Kidney epithelial cell (primary cell): ENCODE measurements at places on chromosomes 4 and X. TPM values are rescaled to one million over a fixed set of nuclear protein-coding genes. Genes with fewer than 3 reads are reported as not detected.

TRIM75 gene
- total RNA-seq, result not detected in 2 replicates

ANXA10 gene
- not detected in 2 replicates for total RNA-seq

GLUD2 gene
- total RNA-seq, result 0.55 and 0.92 TPM in 2 replicates

KCNIP4 gene
- total RNA-seq, result 4.7 and 5.5 TPM in 2 replicates

SPACA5 gene
- total RNA-seq, result not detected in 2 replicates

IDH3G gene
- total RNA-seq, result 80.6 and 84.0 TPM in 2 replicates

YY2 gene
- total RNA-seq, result 1.7 and 1.8 TPM in 2 replicates

CENPE gene
- 1.6 and 3.0 TPM in 2 replicates for total RNA-seq

- no peak for DNase-seq
Observed at GRCh38 chr4:108531461-108531860, 88.9 kb upstream of the RPL34 start.

- DNase-seq, result no peak
Observed at GRCh38 chrX:13790206-13791131, 26.4 kb downstream of the GPM6B start.

DNA sequence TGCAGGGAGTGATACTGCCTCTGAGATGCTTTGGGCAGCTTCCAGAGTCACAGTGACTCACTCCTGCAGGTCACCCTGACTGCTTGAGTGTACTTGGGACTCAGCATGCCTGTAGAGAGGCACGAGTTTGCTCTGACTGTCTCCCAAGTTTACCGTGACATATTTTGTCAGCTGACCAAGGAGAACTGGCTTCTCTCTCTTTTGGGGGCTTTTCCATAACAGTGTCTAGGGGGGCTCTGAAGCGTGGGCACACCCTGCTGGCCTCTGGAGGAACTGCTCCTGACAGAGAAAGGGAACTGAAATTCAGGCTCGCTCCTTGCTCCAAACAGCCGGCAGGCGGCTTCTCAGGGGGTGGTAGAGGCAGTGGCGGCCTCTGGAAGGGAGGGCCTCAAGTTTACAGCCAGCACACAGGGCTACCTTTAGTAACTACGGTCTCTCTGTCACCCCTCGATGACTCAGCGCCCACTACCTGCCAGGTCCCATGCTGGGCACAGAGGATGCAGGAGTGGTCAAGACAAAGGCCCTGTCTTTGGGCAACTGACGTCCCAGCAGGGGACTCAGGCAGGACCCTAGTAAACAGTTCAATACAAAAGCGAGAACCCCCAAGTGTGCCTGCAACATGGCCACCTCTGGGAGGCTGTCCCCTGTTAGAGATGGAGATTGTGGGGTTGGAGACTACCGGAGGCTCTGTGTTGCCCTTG, 17.8 kb downstream of the ZNF185 start:
- DNase-seq, result no peak

DNA sequence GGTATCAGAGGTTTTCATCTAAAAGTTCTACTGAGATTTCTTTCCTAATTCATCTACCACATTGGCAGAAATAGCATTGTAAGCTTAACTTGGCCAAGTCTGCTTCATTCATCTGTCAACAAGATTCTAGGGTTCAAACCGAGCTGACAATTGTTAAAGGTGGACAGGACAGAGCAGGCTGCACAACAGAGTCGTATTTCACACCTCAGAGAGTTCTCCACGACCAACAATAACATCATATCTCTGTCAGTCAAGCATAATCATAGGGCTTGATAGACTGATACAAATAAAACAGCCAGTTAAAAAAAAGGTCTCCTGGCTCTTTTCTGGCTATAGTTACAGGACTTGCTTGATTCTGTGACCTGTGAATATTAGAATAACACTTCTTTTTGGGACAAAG, 259.2 kb downstream of the COL25A1 start:
- no peak for DNase-seq

- DNase-seq, result no peak
Observed at GRCh38 chrX:39903937-39904336, 193.8 kb downstream of the BCOR start.

- no peak for DNase-seq
Observed at GRCh38 chr4:104436542-104436941, 58.2 kb downstream of the CXXC4 start.

- no peak for DNase-seq
Observed at GRCh38 chr4:5980436-5981155, 37.6 kb downstream of the C4orf50 start.

DNA sequence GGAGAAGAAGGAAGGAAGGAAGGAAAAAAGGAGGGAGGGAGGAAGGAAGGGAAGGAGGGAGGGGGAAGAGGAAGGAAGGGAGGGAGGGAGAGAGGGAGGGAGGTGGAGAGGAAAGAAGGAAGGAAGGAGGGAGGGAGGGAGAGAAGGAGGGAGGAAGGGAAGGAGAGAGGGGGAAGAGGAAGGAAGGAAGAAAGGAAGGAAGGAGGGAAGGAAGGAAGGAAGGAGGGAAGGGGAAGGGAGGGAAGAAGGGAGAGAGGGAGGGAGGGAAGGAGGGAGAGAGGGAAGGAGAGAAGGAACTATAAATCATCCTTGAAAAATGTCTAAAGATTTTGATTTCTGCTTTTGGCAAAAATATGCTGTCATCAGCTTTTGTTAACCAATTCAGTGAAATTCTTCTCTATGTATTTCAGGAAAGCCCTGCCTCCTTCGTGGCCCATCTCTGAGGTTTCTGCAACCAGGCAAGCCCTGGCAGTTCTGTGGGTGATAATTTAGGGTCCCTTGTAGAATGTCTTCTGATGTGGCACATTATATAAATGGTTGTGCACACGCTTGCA, 7.1 kb upstream of the HOPX start:
- DNase-seq, result no peak

DNA sequence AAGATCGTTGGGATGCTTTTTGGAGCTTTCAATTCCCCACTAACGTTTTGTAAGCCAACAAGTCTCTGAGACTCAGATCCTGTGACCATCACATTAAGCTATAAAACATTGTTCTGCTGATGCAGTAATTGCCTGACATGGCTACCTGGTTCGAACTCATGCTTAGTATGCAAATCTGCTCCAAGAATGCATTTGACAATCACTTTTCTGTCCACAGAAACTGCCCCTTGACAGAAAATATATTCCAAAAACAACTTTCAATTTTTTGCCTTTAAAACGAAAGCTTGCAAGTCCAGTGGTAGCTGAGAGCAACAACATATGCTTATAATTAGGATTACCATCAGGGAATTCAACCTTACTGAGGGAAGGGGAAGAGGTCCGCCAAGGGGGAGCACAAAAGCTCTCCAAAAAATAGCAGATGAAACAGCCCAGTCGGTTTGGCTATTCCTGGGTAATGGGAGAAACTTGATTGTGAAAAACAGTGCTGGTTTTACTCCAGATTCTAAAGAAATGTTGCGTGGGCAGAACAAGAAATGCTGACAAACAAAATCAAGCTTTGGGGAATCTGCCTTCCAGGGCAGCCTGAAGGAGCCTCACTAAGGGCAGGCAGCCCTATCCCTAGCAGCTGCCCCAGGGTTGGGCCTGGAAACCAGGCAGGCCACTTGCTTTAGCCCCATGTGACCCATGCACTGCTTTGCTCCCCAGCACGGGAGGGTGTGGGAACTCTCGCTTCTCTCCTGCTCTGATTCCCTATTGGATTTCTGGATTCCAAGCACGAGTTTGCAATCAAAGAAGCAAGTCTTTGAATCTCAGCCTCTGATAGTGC, 160.7 kb upstream of the LDB2 start:
- DNase-seq, result no peak

GRCh38 chr4:177404986-177405385, 37.3 kb downstream of the AGA start:
- DNase-seq, result no peak

DNA sequence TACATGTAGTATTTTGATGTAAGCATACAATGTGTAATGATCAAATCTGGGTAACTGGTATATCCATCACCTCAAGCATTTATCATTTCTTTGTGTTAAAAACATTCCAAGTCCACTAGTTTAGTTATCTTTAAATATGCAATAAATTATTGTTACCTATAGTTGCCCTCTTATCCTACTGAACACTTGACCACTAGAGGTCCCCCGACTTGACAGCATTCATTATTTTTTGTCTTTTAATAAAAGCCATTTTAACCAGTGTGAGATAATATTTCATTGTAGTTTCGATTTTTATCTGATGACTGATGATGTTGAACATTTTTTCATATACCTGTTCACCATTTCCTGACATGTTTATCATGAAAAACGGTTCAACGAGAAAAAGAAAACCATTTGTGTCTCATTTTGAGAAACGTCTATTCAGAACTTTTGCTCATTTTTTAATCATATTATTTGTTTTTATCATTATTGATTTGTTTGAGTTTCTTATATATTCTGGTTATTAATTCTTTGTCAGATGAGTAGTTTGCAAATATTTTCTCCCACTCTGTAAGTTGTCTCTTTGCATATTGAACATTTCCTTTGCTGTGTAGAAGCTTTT, 199.0 kb upstream of the CXXC4 start:
- DNase-seq, result no peak

DNA sequence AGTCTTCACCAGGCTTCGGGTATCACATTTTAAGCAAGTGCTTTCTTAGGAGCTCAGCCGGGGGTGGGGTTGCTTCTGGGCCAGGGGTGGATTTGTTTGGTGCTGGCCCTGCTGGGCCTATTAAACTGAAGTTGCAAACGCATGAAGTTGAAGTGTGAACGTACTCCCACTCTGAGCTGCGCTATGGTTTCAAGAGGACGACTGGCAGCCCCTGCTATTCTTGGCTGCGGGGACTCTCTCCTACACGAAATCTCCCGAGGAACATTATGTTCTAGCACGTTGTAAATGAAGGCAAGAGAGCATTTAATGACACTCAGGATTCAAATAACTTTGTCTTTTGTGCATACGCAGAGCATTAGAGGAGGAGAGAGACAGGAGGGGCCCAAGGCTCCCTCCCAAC, 401.3 kb upstream of the BOD1L1 start:
- no peak for DNase-seq

DNA sequence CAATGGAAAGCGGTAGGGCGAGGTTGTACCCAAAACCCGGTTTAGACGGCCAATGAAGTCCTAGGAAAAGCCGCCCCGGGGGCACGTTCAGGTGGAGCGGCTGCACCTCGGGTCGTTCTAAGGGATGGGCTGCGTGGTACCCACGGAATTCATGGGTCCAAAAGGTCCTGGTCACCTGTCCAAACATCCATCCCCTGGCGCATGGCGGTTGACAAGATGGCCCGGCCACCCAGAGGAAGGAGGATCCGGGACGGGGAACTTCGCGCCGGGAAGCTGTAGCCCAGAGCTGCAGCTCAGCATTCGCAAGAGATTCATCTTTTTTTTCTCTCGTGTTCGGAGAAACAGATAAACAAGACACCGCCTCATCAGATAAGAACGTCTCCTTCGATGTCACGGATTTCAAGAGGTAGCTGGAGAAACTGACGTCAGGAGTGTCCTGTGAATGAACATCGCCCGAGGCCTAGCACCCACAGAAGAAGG, 10.9 kb downstream of the PITX2 start:
- DNase-seq, result no peak

DNA sequence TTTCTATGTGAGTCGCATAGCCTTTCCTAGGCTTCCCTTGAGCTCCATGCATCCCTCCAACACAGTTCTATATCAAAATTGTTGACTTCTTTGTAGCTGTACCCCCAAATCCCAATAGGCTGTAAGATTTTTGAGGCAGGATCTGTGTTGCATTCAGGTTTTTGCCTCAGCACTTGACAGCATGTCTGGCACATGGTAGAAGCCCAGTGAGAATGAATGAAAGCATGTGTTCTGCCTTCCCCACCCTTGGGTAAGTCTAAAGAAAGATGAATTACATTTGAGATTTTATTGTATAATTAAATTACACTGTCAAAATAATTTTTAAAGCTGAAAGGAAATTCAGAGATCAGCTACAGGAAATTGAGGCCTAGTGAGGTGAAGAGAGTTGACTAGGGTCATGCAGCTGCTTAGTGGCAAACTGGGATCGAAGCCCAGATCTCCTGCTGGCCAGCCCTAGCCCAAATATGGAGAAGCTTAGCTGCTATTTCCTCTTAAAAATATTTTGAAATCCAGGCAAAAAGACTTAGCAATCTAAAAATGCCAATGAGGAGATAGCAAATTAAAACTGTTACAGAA, 122.5 kb downstream of the SPATA18 start:
- no peak for DNase-seq

DNA sequence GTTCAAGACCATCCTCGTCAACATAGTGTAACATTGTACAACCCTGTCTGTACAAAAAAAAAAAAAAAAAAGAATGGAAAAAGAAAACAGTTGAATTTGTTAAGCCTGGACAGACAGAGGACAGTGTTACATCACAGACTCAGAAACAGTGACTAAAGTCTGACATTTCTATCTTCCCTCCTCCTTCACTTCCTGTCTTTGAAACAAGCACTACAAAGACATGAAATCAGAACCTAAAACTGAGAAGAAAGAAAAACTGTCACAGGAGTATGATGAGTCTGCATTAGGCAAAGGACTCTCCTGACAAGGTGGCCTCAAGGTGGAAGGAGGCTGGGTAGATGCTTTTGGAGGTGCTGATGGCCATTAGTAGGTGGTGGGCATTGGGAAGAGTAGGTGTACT, 126.7 kb downstream of the RBM47 start:
- DNase-seq, result no peak

GRCh38 chr4:98662626-98663225, 4.3 kb upstream of the TSPAN5 start:
- DNase-seq, result no peak

DNA sequence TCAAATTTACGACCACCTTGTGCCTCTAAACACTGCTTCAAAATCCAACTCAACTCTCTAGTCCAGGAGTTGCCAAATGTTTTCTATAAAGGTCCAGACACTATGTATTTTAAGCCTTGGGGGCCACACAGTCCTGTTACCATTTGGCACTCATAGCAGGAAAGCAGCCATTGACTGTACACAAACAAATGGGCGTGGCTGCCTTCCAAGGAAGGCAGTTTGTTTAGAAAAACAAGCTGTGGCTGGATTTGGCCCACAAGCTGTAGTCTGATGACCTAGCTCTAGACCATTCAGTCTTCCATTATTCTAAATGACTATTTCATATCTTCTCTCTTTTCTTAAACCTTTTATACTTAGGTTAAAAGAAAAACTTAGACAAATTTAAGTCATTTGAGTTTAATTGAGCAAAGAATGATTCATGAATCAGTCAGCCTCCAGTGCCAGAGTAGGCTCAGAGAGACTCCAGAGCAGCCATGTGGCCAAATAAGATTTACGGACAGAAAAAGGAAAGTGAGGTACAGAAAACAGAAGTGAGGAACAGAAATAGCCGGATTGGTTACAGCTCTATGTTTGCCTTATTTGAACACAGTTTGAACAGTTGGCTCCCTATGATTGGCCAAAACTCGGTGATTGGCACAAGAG, 825.8 kb upstream of the LCORL start:
- DNase-seq, result no peak

DNA sequence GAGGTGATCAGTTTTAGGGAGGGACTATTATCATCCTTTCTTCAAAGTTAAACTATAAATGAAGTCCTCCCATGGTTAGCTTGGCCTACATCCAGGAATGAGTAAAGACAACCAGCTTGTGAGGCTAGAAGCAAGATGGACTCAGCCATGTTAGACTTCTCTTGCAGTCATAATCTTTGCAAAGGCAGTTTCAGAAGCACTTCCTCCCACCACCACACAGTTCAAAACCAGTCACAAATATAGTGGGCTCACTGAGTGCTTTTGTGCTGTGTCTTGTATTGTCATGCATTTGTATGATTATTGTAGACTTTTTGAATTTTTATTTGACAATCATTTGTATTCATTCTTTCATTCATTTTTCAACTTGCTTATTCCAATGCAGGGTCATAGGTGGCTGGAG, 204.5 kb downstream of the ZNF674 start:
- DNase-seq, result no peak

GRCh38 chr4:28073860-28074555, 1213.4 kb downstream of the STIM2 start:
- no peak for DNase-seq
